HT1080 (cell line): ENCODE measurements at places on chromosomes 2 and 18. TPM values are rescaled to one million over a fixed set of nuclear protein-coding genes. Genes with fewer than 3 reads are reported as not detected.

DNA sequence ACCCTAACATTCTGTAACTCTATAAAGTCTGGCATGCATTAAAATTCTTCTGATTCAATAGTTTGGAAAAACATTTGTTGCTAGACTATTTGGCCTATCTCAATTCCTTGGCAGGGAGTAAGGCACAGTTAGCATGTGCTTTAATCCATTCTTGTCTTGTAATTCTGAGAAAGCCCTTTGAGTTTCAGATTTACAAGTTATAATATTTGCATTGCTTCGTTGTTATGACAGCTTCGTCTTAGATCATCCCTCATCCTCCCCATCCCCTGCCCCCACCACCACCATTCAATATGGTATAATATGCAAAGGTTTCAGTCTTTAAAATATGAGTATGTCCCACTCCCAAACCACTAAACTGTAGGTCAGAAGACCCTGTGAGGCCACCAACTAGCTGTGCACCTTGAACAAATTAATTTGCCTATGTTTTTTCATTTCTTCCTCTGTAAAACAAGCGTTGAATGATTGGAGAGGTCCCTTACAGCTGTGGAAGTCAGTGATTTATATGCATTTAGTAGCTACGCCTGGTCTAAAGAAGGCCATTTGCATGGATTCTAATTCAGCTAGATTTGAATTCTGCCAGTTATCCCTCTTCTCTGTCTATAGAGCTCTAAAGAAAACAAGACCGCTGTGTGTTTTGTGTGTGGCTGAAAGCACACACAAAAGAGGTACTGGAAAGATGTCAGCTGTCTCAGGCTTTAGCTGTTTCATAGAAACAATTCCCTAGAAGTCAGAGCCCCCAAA is 591 bp downstream of the C2orf80 start:
- DNase-seq, result no peak

- no peak for DNase-seq
These were observed 259.3 kb downstream of the NEDD4L start for GRCh38 chr18:58303363-58303762.

DNA sequence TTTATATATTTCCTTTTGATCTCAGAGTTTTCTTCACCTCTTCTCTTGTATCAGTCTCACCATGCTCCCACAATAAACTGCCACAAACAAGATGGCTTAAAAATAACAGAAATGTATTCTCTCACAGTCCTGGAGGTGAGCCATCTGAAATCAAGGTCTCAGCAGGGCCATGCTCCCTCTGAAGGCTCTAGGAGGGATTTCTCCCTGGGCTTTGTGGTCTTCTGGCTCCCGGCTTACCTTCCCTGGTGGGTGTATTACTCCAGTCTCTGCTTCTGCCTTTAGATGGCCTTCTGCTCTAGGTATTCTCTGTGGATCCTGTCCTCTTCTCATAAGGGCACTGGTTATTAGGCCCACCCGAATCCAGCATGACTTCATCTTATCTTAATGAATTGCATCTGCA is 994.7 kb upstream of the POU3F3 start:
- DNase-seq, result no peak

- no peak for DNase-seq
These were observed 434.4 kb downstream of the THSD7B start for GRCh38 chr2:137199751-137200150.

The FNDC4 gene
- total RNA-seq, result 0.88 and 1.2 TPM in 2 replicates
